Stimulated activated CD8-positive, alpha-beta memory T cell treated with anti-CD3 and anti-CD28 coated beads, Interleukin-7, amount 100 ng/mL, for 1 hour (primary cell): ENCODE measurements at places on chromosomes 5 and 9.

GRCh38 chr5:168341178-168341577, 49.7 kb downstream of the WWC1 start:
- no peak for DNase-seq

GRCh38 chr5:97072696-97073095, 69.7 kb downstream of the LIX1 start:
- DNase-seq = no peak

GRCh38 chr5:6383376-6383775, 5.0 kb upstream of the MED10 start:
- no peak for DNase-seq

DNA sequence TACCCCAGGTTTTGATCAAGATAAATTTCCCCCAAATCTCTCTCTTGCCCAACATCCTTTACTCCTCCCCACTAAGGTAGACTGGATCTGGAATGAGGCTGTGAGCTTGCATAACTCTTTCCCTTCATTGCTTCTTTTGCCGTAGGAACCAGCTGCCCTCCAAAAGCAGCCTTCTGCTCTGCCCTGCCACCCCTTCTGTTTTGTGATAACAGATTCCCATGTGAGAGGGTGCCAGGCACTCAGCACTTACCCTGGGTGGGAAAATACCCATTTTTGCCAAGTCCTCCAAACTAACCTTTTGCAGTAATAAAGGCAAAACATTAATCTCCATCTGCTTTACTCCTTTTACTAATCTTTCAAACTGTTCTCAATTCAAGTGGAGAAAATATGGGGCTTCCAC, 182.6 kb downstream of the ASTN2 start:
- no peak for DNase-seq

DNA sequence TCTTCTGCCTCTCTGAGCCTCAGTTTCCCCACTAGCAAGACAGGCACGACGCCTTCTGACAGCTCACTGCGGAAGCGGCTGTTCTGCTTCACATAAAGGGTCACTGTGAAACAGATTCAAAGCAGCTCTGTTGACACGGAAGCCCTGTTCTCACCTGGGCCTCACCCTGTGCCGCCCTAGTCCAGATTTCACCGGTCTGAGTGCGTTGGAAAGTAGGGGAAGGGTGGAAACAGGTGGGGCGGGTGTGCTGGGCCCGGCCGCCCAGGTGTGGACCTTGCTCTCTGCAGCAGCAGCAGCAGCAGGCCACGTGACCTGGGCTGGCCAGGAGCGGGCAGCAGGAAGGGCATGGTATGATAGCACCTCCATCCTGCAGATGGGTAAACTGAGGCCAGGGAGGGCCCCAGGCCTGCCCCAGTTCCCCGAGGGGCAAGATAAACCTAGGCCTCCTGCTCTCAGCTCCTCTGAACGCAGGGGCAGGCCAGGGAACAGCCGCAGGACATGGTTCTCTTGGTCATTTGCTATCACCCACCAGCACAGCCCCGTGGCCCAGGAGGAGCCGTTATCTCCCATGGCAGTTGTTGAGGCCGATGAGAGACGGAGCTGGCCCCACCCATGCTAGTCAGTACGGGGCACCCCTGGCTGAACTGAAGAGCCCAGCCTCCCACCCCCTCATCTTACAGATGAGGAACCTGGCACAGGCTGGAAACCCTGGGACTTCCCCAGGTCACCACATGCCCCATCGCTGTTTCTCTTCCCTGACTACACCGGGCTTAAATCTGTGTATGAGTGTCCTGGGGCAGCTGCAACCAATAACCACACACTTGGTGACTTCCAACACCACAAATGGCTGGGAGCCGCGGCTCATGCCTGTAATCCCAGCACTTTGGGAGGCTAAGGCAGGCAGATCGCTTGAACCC, 12.1 kb downstream of the PTGES2 start:
- no peak for DNase-seq
